ENCODE measurements at places on chromosomes 3 and 15.

DNA sequence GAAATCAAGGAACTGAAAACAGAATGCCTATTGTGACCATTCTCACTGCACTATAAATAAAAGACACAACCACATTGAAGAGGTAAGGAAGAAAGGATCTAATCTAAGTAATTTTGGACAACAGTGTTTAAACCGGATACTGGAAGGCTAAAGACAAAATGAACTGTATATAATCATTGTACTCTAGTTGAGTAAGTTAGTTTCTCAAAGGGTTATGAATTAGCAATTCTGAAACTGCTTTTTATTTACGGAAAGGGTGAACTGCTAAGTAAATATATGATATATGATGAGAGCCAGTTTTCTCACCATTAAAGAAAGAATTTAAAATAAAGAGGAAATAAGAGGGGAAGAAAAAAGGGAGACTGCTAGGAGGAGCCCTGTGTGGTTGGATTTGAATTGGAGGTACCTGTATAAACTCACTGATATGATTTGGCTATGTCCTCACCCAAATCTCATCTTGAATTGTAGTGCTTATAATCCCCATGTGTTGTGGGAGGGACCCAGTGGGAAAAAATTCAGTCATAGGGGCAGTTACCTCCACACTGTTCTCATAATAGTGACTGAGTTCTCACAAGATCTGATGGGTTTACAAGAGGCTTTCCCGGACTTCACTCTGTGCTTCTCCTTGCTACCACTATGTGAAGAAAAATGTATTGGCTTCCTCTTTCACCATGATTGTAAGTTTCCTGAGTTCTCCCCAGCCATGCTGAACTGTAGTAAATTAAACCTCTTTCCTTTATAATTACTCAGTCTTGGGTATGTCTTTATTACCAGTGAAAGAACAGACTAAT, 607.7 kb downstream of the PYDC2 start:
- no peak for DNase-seq

- no peak for DNase-seq
Measured at GRCh38 chr3:41202834-41203345, 3.6 kb downstream of the CTNNB1 start.

- DNase-seq = no peak
Measured at GRCh38 chr3:155995525-155996370, 124.6 kb upstream of the KCNAB1 start.

DNA sequence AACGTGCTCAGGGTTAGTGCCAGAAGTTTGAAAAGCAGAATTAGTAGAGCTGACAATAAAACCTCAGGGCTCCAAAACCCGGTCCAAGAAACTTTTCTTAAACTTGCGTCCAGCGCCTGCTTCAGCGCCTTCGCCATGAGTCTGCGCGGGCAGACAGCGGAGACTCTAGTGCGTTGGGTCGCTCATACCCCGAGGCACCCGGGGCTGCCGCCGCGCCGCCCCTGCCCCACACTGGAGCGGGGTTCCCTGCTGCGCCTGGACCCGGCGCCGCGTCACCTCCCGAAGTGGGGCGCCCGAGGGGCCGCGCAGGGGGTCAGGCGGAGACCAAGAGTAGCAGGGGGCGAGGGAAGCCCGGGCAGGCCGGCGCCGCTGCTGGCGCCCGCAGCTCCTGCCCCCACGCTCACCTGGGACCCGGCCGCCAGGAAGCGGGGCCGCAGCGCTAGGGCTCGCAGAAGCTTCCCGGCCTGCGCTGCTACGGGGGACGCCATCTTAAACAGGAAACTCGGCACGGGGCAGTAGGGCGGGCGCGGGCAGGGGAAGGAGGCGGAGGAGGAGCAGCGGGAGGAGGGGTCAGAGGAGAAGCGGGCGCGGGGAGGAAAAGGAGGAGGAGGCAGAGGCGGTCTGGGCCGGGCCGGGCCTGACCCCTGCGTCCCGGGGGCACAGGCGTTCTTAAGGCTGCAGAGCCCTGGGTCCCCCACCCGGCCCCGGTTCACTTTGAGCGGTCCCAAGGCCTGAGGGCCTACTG, at the start of gene SUCLG2:
Gene SUCLG2 (minus strand): TSS at position 514 of the 745 bp plus-strand sequence. CDS start 26 bp downstream, at position 488.
- peak; percentile 71 for DNase-seq

GRCh38 chr3:129343643-129344360, 65.1 kb downstream of the HMCES start:
- DNase-seq = no peak

DNA sequence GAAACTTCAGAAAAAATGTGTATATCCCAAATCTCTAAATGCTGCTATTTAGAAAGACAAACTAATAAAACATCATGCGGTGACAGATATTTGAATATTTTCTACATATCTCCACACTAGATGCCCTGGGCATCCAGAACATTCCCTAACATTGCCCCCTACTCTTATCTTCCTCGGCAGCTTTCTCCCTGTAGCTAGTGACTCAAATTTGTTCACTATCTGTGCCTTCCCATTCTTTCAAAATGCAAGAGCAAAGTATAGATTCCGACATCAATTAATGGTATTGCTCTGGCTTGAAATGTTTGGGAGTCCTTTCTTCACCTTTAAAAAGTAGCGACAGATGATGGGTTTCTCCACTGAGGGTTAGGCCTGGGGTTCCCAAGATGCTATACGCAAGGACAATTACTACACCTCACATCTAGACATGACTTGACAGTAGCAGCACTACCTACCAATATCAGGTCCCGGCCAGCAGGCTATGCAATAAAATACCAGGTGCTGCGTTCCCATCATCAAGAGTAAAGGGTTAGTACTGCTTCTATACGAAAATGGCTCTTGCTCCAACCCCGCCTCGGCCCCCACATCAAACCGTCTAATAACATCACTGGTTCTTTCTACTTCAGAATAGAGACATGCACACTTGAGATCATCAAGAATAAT, 631 bp downstream of the UBR1 start:
- no peak for DNase-seq

DNA sequence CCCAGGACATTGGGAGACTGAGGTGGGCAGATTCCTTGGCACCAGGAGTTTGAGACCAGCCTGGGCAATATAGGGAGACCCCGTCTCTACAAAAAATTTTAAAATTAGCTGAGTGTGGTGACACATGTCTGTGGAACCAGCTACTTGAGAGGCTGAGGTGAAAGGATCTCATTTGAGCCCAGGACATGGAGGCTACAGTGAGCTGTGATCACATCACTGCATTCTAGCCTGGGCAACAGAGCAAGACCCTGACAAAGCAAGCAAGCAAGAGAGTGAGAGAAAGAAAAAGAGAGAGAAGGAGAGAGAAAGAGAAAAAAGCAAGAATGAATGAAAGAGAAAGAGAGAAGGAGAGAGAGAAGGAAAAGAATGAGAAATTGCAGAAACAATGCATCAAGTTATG, 52.1 kb upstream of the CSPG5 start:
- DNase-seq = no peak

DNA sequence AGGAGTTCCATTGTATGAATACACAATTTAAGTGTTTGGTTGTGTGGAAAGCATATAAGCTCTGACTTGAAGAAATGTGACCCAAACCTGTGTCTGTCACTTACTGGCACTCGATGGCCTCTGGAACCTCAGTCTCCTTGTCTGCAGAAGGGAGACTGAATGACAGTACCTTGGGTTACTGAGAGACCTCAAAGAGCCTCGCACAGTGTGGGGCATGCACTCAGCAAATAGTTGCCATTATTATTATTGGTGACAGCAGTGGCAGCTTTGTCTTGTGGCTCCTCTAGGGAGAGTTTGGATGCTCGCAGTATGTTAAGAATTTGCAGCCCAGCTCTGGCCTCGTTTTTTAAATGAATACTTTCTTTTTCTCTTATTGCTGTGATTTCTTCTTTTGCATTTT, 43.4 kb downstream of the EEFSEC start:
- DNase-seq = no peak

DNA sequence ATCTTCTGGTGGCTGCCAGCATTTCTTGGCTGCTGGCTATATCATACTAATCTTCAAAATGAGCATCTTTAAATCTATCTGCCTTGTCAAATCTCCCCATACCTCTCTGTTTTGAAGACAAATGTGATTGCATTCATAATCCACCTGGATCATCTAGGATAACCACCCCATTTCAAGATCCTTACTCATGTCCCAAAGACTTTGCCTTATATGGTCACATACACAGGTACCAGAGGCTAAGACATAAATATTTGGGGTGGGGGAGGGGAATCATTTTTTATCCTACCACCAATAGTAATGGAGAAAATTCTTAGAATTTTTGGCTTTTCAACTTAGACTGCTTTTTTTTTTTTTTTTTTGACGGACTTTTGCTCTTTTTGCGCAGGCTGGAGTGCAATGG, 970.8 kb downstream of the PLOD2 start:
- DNase-seq = no peak
